Activated CD8-positive, alpha-beta T cell treated with anti-CD3 and anti-CD28 coated beads for 36 hours (primary cell): ENCODE measurements at places on chromosomes 12 and 14.

GRCh38 chr12:115203701-115204100 is 519.7 kb upstream of the TBX3 start:
- DNase-seq, result no peak

DNA sequence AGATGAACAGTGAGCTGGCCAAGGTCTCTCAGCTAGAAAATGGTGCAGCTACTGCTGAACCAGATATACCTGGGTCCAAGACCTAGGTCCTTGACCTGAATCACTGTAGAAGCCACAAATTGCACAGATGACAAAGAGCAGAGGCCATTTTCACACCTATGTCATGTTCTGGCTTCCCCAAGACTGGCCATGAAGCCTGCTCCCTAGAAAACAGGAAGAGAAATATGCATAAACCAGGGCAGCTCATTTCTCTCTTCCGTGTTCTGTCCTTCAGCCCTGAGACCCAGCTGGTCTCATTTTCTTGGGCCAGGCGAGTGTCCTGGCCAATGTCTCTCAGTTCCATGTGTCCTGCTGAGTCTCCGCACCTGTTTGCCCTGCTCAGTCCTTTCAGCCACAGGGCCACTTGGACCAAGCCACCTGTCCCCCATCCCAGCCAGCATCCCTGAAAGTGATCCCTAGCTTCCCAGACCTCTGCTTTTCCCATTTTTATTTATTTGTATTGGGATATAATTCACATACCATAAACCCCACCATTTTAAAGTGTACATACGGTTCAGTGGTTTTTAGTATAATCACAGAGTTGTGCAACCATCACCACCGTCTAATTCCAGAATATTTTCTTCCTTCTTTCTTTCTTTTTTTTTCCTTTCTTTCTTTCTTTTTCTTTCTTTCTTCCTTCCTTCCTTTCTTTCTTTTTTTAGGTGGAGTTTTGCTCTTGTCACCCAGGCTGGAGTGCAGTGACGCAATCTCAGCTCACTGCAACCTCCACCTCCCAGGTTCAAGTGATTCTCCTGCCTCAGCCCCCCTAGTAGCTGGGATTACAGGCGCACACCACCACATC is 27.0 kb downstream of the P2RX7 start:
- no peak for DNase-seq

DNA sequence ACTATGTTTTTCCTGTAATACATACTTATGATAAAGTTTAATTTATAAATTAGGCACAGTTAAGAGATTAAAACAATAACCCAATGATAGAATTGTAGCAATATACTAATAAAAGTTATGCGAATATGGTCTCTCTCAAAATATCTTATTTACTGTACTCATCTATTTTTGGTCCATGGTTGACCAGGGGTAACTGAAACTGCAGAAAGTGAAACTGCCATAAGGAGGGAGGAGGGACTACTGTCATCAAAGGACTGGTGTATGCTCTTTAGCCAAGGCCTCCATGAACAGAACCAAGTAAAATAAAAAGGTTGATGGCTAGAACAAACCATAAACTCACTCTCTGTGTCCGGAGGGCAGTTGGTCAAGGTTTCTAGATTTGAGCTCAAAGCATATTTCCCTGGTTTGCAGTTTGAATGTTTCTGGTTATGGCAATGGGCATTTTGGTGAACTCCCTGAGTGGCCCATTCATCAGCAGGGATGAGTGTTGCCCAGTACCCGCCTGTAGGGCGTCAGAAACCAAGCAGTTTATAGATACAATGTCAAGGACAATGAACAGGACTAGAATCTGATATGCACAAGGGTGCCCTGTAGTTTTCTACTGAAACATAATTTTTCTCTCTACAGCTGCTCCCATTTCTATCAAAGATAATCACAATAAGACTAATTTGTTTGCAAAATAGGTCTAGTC is 19.8 kb downstream of the LEMD3 start:
- DNase-seq, result no peak

- no peak for DNase-seq
Measured at GRCh38 chr14:98997526-98998205, 274.3 kb downstream of the BCL11B start.

- no peak for DNase-seq
Measured at GRCh38 chr14:54331516-54331915, 65.3 kb upstream of the CDKN3 start.

GRCh38 chr14:40870252-40870651 is 736.4 kb upstream of the LRFN5 start:
- DNase-seq, result no peak
